Activated CD8-positive, alpha-beta memory T cell treated with anti-CD3 and anti-CD28 coated beads, Interleukin-2, amount 10 ng/mL, durations not matched to agents 7 days and 5 days (primary cell): ENCODE measurements at places on chromosomes 2 and 18. TPM values are rescaled to one million over a fixed set of nuclear protein-coding genes. Genes with fewer than 3 reads are reported as not detected.

Gene TUBB8B
- not detected for total RNA-seq

DNA sequence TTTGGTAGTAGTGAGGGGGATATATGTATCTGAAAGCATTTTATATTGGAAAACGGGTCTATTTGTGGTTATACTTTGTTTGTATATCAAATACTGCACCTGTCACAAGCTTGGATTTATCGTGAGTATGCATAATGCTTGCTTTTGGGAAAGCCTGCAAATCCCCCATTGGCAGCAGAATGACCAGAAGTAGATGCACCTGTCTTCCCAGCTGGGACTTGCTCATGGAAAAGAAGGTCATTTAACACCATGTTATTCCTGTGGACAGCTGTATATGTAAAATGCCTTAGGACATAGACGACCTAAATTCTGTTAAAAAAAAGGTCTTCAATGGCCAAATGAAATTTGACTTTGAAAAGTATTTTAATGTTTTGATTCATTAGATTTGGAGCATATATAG lies 599.4 kb downstream of the XIRP2 start:
- no peaks in the 10 kb centered on the region for H3K4me1 ChIP-seq
- H3K27ac ChIP-seq = no peak overlapping the region
- no peak overlapping the region for H3K4me3 ChIP-seq
- H3K27me3 ChIP-seq = no peaks in the 10 kb centered on the region
- no peak for DNase-seq

DNA sequence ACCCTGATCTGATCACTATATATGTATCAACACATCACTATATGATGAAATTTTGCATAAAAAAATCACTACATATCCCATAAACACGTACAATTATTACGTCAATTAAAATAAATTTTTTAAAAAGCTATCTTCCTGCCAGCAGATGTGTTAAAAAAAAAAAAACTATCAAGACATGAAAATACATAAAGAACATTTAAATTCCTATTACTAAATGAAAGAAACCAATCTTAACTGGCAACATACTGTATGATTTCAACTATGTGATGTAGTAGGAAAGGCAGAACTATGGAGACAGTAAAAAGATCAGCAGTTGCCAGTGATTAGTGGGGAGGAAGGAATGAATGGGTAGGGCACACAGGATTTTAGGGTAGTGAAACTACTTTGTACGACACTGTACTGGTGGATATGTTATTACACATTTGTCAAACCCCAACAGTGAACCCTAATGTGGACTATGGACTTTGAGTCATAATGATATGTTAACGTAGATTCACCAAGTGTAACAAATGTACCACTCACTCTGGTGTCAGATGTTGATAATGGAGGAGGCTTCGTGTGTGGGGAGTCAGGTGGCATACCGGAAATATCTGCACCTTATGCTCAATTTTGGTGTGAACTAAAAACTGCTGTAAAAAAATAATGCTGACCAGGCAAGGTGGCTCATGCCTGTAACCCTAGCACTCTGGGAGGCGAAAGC lies 27.4 kb downstream of the USP34 start:
- peaks cover 31% of the 10 kb centered on the region for H3K4me1 ChIP-seq
- no peaks in the 10 kb centered on the region for H3K27me3 ChIP-seq
- peaks cover 32% of the 10 kb centered on the region for H3K36me3 ChIP-seq
- H3K27ac ChIP-seq = peak overlapping the region; percentile 40
- no peak overlapping the region for H3K4me3 ChIP-seq
- DNase-seq = no peak

DNA sequence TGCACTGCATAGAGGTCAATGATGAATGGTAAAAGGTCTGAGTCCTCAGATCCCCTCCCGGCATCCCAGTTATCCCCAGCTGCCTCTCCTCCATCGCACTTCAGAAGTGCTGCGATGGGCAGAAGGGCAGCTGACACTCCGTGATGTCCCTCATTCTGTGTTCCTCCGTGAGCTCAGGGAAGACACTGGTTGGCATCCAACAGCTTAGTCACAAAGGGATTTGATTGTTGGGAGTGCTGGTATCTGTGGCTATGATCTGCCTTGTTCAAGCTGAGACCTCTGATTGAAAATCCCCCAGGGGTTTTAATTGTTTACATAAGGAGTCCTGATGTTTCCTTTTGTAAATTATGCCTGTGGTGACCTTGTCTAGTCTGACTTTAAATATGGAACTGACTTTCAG lies 19.0 kb upstream of the SAG start:
- DNase-seq = no peak
- H3K36me3 ChIP-seq = peaks cover 64% of the 10 kb centered on the region
- no peaks in the 10 kb centered on the region for H3K27me3 ChIP-seq

DNA sequence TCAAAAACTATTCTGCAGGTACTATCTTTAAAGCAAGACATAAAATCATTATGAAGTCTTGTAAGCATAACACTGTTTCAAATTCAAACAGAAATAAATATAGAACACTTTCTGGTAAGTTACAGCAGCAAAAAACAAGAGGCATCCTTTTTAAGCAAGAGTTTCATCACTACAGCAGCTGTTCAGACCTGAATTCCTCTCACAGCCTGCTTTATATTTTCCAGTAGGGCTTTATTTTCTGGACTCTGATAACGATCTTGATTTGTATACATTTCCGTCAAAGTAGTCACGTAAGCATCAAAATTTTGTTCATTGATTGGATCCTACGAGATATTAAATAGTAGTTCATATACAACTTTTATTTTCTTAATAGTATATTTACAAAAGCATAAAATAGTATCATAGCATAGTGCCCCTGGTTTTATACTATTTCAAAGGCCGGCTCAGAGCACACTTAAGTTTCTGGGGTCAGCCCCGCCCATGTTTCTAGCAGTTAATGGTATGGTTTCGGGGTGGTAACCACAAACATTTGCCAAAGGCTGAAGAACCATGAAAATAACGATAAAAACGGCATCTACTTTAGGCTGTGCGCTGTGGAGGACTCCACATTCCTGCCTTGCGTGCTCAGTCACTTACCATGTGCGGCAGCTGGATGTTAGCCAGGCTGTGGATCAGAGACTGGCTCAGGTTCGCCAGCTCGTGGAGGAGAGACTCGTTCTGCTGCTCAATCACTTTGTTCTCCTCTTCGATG lies 47.5 kb upstream of the PXDN start:
- no peaks in the 10 kb centered on the region for H3K27me3 ChIP-seq
- no peaks in the 10 kb centered on the region for H3K36me3 ChIP-seq
- no peak overlapping the region for H3K4me3 ChIP-seq
- no peak overlapping the region for H3K27ac ChIP-seq
- no peak for DNase-seq

Gene DOK1
- 47.1 TPM for total RNA-seq

Gene ALPG
- total RNA-seq = not detected
